ENCODE measurements at places on chromosomes 11 and 22.

DNA sequence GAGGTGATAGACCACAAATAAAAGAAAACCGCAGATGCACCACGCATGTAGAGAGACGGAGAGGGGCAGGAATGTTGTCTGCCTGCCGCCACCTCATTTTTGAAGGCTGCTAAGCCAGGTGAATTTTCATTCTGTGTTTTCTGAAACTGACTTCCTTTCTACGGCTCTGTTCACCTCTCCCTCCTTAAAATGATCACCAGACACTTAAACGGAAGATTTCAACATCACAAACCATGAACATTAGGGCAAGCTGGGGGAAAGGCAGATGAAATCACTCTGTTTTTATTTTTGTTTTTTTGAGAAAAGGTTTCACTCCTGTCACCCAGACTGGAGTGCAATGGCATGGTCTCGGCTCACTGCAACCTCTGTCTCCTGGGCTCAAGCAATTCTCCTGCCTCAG lies 232.4 kb downstream of the MIAT start:
- DNase-seq: no peak

DNA sequence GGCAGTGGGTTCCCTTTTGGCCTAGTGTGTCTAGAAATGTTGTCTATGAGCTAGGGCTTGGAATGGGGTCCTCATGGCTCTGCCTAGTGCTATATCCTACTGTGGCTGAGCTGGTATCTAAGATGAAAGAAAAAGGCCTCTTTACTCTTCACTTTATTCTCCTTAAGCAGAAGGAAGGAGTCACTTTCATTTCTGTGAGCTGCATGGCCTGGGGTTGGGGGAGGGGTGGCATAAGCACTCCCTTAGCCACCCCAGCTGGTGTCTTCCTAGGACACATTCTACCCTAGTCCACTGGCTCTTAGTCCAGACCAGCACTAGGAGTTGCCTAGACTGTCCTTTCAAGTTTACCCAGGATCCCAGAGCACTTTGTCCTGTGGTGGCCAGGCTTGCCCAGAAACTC lies 1148.9 kb upstream of the CNTN5 start:
- no peak for DNase-seq

- DNase-seq: no peak
These were observed 1.6 kb downstream of the NCAM1 start for GRCh38 chr11:112962579-112963367.

GRCh38 chr11:29306527-29306926 lies 710.3 kb downstream of the KCNA4 start:
- DNase-seq: no peak

DNA sequence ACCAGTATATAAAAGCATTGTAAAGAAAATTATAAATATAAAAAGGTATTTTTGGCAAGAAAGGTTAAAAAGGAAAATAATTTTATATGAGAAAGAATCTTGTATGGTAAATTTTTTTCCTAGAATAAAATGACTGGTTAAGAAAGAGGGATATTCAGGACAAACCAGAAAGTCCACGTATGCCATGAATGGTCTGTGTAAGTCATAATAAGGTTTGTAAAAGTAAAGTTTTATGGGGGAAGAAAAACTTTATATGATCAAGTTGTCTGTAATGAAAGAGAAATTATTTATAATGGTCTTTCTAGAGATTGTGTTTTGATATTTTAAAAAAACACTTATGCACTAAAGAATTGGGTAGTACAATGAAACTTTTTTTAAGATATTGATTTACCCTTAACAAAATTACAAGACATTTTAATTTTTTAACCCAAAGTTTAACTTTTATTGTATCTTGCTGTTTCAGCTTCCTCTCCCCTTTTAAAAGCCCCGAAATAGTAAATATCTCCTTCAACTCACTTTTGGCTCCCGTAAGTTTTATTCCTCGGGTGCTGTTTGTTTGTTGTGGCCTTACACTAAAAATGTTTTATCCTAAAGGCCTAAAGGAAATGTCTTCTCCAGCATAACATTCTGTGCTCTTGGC lies 47.7 kb downstream of the AMOTL1 start:
- peak; percentile 43 for DNase-seq

DNA sequence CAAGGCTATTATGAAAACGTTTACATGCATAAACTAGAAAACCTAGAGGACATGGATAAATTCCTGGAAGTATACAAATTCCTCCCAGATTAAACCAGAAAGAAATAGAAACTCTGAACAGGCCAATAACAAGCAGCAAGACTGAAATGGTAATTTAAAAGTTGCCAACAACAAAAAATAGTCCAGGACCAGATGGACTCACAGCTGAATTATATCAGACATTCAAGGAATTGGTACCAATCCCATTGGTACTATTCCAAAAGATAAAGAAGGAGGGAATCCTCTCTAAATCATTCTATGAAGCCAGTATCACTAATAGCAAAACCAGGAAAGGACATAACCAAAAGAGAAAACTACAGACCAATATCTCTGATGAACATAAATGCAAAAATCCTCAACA lies 236.0 kb downstream of the DLG2 start:
- DNase-seq: no peak

DNA sequence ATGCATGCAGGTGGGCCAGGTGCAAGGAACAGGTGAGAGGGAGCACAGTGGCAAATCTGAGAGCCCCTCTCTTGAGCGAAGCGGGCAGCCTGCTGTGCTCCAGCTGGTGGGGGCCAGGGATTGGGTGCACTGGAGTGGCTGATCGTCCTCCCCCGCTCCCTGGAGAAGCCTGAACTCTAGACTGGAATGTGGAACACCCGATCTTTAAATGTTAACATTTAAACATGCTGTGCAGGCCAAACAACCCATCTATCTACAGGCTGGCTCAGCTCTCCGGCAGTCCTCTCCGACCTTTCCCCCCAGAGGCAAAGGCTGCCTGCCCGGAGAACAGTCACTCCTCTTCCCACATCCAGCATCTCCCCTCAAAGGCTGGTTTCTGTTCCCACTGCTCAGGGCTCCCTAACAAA lies 5.1 kb downstream of the MRGPRF start:
- DNase-seq: no peak

DNA sequence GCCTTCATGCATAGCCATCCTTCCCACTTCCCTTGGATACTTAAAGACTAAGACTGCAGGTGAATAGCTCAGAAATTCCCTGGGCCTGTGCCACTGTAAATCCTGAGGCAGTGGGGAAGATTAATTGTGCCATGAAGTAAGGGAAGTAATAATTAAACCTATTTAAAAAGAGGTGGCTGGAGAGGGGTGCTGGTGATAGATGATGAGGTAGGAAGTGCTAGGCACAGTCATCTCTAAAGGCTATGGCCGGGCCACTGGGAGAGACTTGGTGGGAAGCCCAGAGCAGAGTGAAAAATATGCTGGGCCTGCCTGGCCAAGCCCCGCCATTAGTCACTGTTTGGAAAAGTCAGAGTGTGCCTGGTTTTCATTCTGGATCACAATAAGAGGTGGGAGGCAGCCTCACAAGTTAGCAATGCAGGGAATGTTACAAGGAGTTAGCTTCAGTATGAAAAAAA lies 197.2 kb upstream of the PITPNB start:
- peak; percentile 19 for DNase-seq

- DNase-seq: peak; percentile 12
These were observed 555.8 kb downstream of the BUD13 start for GRCh38 chr11:116217006-116217405.

GRCh38 chr11:35598254-35599125 lies 19.8 kb upstream of the FJX1 start:
- peak; percentile 41 for DNase-seq

DNA sequence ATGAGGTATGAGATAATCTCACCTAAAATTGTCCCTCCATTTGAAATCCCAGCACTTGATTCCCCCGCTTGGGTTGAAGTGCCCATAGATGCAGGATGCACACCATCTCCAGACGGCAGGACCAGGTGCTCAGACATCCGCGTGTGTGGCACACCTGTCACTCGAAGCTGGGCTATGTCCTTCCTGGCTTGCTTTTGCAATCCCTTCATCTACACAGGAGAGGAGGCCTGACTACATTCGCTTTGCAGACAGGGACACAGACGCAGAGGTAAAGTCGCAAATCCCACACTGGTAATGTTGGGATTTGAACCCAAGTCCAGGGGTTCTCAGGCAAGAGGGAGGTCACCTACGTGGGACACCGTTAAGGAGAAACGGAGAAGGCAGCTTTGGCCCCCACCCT lies 7.2 kb upstream of the CYTH4 start:
- no peak for DNase-seq

DNA sequence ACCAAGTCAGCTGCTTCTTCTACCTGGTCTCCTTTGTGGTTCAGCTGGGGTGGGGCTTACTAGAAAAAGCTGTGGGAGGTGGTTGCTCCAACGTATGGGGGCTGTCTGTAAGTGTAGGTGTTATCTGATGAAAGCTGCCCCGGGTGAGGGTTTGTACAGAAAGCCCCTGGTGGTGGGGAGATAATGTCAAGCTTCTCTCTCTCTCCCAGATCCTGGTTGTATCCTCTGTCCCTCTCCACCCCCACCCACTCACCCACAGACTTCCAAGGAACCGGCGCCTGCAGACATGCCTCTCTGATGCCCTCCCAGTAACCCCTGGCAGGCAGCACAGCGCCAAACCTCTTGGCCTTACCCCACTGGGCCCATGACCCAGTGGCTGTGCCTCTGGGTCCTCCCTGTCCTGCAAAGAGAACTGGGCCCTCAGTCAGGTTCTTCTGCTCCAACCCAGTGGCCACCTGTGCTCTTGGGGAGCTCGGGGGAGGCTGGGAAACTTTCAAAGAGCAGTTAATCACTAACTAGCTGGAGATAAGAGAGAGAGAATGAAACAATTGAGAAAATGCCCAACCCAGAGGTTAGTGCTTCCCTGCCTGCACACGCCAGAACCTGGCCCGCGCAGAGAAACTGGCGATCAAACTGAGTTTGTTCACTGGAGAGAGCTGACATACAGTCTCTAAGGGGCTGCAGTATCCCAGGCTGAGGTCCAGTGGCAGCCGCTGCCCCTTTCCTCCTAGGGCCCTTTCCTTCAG lies 20.4 kb upstream of the EHF start:
- peak; percentile 84 for DNase-seq

DNA sequence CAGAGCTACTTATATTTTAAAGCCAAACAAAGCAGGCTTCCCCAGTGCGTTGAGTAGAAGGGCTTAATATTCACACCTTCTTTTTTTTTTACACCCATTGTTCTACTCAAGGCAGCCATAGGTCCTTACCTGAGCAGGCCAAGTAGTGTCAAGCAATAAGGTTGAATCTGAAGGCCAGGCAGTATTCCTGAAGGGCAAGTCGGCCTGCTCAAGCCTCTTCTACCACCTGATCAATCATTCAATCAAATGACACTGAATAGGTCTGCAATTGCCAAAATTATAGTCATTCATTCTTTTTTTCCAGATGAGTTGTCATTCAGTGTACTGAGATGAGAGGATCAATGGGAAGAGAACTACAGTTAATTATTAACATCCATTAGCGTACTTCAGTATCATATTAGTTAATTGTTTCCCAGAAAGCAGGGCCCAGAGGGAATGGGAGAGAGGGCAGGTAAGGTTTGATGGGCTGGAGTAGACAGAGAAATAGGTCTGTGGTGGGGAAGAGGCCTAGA lies 11.9 kb upstream of the PPP2R1B start:
- DNase-seq: no peak

DNA sequence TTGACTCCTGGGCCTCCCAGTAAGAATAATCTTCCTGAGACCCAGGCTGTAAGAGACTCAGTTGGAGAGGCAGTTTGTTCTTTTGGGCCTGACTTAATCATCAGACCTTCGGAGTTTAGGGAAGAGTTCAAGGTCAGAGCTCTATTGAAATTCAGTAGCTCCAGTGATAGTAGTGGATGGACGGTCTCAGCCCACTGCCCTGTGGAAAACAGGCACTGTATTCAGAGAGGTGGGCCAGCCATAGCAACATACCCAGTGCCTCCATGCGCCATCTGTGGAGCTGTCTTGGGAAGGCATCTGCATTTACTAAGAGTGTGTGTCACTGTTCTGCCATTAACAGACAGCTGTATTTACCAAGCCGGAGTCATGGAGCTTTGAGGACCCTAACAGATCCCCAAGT lies 2.9 kb downstream of the SMARCB1 start:
- no peak for DNase-seq

DNA sequence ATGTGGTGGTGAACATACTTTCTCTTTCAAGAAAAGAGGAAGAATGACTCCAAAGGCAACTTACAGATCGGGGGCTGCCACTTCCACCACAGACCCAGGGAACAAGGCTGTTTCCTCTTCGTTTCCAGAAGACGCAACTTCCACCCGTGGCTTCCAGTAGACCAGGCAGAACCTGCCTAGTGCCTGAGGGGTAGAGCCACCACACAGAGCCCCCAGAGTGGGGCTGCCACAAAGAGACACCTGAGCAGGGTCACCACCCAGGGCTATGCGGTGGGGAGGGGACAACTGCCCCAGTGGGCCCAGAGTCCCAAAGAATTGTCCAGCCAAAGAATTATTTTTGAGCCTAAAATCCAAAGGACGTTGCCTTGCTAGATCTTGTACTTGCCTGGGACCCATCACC lies 16.7 kb upstream of the PHF21B start:
- DNase-seq: no peak

DNA sequence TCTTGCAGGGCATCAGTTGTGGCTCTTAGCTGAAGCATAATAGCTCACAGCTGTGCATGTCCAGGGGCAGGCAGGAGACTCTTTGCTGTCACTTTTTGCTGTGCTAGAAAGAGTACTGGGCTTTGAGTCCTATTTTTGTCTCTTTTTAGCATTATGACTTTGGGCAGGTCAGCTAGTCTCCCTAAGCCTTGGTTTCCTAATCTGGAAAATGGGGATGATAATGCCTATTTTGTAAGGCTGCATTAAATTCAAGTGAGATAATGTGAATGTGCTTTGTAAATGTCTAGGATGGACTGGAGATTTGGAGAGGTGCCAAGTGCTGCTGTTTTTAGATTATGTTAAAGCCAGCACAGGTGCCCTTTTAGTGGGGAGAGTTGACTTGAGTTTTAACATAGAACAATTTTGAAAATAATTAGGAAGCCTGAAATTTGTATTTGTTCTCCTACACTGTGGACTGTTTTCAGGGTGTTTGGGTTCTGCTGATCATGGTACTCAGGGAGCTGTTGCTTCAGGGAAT lies 19.1 kb downstream of the CABIN1 start:
- DNase-seq: no peak

DNA sequence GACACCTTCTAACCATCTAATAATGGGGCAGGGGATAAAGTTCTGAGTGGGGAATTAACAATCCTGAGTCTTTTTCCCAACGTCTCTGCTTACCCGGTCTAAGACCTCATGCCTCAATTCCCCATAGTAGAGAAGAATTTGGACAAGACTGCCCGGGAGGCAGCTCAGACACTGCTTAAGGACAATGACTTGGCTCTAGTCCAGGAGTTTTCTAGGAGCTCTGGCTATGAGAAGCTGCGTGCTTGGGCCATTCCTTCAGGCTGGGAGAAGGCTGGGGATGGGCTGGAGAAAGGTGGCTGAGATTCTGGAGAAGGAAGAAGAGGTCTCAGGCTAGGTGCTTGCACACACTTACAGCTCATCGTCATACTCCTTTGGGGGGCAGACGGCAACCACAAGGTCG lies 19.8 kb upstream of the ABCC8 start:
- DNase-seq: no peak

- peak; percentile 46 for DNase-seq
These were observed 39.1 kb upstream of the SHISAL1 start for GRCh38 chr22:44351685-44352377.

All from A549 (cell line).